Activated CD4-positive, CD25-positive, alpha-beta regulatory T cell treated with anti-CD3 and anti-CD28 coated beads, Interleukin-2, amount 50 U/mL, for 16 hours (primary cell): ENCODE measurements at places on chromosomes 13 and 19.

DNA sequence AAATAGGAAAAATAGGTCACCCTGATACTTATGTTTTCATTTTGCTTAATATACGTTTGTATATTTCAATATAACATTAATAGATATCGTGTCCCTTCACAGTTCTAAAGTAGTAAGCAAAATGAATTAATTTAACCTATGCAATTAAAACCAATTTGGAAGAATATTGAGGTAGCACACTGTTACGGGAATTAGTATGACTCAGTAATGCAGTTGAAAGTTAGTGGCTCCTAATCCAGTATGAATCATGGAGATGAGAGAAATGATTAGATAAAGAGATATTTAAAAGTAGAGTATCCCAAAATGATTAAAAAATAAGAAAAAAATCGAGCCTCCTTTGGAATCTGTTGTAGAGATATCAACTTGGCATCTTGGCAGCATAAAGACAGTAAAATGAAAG lies 177.0 kb upstream of the SLITRK6 start:
- DNase-seq = no peak

- DNase-seq = no peak
These were observed 312.8 kb upstream of the ZNF507 start for GRCh38 chr19:32032561-32032960.

- DNase-seq = no peak
These were observed 54.5 kb upstream of the GPC6 start for GRCh38 chr13:93172109-93172508.

DNA sequence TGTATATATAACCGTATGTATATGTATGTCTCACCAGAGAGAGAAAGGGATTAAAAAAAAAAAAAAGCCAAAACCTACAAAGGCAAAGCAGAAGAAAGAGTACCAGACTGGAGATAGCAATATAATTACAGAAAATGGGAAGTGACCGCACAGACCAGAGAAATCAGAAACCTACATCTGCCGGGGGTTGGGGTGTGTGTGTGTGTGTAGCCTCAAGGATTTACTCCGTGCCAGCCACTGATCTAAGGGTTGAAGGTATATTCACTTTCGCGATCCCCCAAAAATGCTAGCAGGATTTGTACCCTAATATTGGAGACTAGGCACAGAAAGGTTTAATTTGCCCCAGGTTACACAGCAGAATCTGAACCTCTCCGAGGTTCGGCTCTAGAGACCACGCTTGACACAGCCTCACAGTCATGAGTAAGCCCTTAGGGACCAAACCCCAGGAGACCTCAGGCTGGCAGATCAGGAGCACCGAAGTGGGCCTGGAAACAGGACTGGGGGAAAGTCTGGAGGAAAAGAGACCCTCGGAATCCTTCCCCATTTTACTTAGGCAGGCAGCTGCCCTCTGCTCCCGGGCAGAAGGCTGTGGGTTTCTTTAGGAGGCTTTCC lies 14.8 kb downstream of the ARL11 start:
- DNase-seq = no peak

GRCh38 chr19:45098521-45099466 lies 5.8 kb downstream of the PPP1R37 start:
- no peak for DNase-seq

DNA sequence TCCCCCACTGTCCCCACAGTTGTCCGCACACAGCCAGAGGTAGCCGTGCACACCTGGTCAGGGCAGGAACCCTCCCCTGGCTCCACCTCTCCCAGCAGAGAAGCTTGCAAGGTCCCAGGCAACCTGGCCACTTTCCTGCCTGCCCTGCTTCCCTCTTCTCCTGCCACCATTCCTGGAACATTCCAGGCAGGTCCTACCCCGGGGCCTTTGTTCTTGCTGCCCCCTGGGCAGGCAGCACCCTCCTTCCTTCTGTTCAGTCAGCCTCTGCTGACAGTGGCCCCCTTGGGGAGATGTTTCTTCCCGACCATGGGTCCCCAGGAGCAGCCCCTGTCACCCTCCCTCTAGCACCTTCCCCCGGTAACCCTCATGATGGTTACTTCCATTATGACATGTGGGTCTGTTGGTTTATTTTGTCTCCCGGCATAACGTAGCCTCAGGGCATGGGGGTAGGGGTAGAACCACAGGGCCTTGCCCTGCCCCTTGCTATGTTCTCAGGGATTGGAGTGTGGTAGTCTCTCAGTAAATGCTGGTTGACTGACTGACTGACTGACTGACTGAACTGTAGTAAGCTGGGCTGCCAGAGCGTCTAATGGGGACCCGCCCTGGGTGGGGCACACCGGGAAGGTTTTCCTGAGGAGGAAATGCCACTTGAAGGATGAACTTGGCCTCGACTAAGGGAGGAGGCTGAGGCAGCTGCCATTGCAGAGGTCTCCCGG lies 10.8 kb downstream of the PAK4 start:
- no peak for DNase-seq

DNA sequence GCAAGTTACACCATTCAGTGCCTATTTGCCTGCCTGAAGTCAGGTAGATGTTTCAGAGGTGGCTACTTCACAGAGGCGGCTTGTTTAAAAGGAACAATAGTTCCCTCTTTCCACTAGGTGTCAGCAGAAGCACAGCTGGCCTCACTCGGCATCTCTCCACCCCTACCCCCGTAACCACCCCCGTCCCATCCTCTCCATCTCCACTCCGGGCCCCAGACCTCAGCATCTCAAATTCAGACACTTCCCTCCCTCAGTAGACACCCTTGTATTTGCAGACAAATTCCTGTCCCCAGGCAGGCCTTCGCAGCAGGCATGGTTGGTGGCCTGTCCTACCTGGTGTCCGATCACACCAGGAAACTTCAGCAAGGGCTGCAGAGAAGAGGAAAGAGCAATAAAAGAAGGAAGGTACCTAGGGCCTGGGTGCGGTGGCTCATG lies 9.1 kb upstream of the DPP9 start:
- peak; percentile 8 for DNase-seq

DNA sequence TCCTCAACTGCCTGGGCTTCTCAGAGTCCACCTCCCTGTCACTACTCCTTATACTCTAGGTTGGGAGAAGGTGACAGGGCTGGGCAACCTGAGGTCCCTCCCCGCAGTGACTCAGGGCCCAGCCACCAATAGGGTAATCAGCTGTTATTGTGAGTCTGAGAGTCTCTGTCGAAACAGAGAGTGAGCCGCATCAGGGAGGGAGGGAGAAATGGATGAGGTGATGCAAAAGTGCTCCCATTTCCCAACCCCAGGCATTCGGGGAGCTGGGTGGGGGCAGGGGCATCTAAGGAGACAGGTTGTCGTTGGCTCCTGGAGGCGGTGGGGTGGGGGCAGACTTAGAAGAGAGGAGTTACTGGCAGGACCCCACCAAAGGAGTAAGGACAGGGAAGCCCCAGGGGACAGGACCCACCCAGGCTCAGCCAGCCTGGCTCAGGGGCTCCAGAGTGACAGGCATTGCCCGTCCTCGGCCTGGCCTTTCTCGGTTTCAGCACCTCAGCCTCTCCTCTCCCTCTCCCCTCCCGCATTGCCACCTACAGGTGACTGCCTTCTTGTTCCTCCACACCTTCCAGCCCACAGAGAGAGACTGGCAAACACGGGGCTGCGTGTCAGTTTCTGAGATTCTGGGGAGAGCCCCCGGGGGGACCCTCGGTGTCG lies at the start of gene DMKN:
TSS of gene DMKN (minus strand) at position 22 of the 654 bp plus-strand sequence. CDS start 174 bp downstream, outside the sequence.
- DNase-seq = no peak

- no peak for DNase-seq
These were observed 57.8 kb downstream of the SPATA13 start for GRCh38 chr13:24218338-24218737.

DNA sequence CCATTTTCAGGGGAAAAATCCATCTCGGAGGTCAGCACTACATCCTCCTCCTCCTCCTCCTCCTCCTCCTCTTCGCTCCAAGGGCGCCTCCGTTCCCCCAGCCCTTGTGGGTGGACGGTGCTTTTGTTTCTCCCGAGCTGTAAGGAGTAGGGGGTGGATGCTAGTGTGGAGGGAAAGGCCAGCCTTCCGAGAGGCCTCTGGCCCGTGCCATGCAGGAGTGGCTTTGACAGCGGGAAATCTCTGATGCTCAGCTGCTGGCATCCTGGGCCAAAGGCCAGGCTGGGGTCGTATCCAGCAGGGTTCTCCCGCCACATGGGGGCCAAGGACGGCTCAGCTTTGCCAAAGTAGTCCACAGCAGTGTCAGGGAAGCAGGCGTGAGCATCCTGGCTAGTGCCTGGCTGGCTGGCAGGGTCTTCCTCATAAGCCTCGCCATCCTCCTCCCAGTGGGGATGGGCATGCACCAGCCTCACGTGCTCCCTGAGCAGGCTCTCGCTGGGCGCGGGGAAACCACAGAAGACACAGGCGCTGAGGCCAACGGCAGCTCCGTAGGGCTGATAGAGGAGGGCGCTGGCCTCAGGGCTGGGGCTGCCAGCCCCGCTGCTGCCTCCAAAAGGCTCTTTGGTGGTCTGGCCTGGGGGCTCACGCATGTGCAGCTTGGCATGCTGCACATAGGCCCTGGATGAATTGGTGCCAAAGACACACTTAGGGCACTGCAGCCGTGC lies 10.5 kb downstream of the WIZ start:
- no peak for DNase-seq
